Peyer's patch (tissue), 4 donors: ENCODE measurements at places on chromosomes 4 and X. TPM values are rescaled to one million over a fixed set of nuclear protein-coding genes. Genes with fewer than 3 reads are reported as not detected.

DNA sequence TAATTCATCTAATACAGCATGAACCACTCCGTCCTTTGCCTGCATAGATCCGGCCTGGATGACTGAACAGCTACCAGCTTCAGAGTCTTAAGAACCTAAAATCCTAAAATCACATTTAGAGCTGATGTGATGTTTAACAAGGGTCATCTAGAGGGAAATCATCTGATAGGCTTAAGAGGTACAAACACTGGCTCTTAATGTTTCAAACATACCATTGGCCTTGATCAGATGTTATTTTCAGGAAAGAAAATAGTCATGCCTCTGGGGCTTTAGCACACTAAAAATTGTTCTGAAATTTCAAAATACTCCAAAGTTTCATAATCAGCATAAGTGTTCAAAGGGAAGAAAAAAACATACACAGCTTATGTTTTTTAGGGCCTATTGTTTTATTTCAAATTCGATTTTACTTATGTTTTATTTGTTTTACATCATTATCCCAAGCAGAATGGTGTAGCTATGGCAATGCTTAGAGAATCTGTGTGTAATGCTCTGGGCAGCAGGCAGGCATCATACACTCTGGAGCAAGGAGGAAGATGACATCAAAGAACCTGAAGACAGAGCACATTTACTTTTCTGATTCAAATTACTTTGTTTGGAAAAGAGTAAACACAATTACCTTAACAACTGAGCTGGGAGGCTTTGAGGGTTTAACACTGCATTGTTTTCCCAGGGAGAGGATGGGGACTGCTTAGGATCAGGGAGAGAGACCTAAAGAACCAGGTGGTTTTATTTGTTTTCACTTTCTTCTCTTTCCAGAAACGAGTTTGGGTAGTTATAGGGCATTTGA lies 25.3 kb upstream of the LEF1 start:
- DNase-seq = no peak

GRCh38 chr4:174137698-174138097 lies 145.8 kb downstream of the FBXO8 start:
- no peak for DNase-seq

DNA sequence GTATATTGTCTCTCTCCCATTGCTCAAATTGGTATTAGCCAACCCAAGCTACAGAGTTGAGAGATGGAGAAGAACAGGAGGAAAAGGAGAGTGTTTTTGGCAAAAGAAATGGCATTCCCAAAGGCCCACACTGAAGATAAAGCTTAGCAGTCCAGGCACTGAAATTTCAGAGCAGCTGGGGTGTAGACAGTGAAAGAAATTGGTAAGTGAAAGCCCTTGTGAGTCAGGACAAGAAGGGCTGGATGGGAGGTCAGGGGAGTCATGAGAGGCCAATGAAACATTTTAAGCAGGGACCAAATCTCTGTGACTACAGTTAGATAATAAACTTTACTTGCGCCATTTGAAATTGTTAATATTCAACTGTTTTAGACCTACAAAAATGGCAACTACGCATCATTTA lies 177.7 kb downstream of the ADAMTS3 start:
- no peak for DNase-seq

GRCh38 chr4:38368613-38369012 lies 295.4 kb upstream of the KLF3 start:
- no peak for DNase-seq

GRCh38 chr4:116058129-116058528 lies 944.7 kb upstream of the NDST4 start:
- DNase-seq = no peak

DNA sequence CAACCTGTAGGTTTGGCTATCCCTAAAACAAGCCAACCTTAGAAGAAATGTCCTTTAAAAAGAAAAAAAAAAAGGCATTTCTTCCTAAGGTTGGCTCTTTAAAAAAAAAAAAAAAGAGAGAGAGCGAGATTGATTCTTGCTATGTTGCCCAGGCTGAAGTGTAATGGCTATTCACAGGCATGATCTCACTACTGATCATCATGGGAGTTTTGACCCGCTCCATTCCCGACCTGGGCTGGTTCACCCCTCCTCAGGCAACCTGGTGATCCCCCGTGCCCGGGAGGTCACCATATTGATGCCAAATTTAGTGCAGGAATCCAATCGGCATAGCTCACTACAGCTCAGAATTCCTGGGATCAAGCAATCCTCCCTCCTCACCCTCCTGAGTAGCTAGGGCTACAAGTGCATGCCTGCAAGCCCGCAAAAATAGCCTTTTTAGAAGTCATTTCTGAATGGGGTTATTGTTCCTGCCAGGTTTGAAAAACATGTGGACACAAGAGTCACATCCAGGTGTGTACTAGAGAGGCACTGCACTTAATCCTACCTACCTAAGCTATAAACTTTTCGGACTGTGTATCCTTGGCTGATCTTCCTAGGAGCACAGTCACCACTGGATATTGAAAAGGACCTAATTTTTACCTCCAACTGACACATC lies 61.4 kb upstream of the ZCCHC13 start:
- no peak for DNase-seq

DNA sequence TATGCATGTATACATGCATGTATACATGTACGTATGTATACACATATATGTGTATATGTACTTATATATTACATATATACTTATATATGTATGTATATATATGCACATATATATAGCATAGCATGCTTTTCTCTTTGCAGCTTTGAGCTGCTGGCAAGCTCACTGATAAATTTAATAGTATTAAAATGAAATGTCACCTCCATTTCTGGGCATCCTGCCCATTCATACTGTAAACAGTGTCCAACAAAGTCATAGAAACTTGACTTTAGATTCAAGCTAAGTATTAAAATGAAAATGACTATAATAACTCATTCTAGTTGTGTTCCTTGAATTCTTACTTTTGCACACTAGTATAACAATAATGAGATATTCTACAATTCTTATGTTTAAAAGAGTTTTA lies 163.7 kb downstream of the CFAP47 start:
- no peak for DNase-seq

GRCh38 chr4:41590591-41590990 lies 52.6 kb downstream of the LIMCH1 start:
- DNase-seq = no peak

GRCh38 chrX:63869506-63869905 lies 84.5 kb upstream of the ARHGEF9 start:
- DNase-seq = no peak

DNA sequence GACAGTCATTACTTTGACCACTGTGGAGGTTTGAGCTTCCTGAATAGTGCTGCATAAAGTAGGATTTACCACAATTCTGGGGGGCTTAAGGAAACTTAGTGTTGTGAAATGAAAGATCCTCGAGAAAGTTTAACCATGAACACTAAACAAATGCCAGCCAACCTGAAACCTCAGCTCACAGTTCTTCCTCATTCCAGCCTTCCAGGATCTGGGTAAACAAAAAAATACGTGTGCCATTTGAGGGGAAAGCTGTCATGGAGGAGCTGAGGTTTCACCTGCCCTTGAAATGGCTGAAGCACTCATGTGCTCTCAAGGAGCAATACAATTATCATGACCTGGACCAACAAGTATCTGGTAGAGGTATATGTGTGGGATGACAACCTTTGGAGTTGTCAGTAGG lies 142.7 kb downstream of the NPNT start:
- no peak for DNase-seq

DNA sequence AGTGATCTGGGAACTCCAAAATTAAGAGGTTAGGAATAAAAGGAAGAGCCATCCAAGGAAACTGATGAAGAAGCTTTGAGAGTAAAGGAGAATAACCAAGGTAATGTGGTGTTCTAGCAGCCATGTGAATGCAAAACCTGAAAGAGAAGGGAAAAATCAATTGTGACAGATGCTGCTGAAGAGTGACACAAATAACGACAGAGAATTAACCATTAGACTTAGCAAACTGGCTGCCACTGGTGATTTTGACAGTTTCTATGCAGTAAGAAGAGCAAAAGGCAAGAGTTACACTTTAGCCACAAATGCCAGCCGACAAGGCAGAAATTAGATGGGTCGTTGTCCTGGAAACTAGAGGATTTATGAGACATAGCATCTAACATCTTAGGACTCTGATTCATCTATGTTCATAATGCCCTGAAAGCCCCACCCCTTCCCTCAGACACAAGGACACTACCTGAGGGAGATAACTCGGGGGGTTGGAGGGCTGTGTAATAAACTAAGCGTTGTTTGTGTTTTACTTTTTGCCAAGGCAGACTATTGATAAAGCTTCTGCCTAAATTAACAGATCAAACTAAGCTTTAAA lies 13.0 kb upstream of the TMEM144 start:
- no peak for DNase-seq

DNA sequence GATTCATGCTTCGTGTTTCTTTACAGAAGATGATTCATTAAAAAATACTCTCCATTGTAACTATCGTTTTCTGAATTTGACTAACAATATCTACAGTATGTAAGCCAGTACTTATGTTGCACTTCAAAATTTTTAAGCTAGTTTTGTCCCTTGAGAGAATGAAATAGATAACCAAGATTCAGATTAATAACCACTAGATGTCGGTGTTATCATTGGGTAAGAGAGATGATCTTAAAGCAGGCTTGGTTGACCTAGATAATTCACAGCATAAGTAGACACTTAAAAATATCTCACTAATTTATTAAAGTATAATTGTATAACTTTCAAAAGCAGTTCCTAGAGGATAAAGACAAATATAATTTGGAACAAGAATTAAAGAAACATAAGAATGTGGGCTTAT lies 430.9 kb downstream of the C4orf33 start:
- DNase-seq = no peak

DNA sequence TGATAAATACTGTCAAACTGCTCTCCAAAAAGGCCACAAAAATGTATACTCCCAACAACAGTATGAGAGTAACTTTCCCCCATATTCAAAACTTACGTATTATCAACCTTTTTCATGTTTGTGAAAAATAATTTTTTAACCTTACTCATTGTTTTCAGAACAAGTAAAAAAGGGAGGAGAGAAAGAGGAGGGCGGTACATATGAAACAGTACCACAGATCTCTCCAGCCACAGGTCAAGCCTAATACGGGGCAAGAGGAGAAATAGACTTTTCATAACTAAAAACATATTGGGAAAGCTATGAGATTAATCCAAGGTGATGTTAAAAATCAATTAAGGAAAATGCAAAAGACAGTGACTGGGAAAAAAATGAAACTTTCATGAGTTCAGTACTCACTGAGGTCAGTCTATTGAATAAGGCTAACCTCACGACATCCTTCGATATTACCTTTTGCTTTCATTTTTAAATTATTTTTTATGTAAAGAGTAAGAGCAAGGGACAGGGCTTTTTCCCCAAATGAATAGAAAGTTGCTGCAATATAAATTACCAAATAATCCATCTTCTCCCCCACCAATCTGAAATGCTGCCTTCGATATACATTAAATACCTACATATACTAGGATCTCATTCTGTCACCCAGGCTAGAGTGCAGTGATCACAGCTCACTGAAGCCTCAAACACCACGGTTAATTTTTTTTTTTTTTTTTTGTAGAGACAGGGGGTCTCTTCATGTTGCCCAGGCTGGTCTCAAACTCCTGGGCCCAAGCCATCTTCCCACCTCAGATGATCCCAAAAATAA lies 25.3 kb downstream of the FBXW7 start:
- no peak for DNase-seq

GRCh38 chrX:70124678-70125077 lies 8.6 kb upstream of the IGBP1 start:
- DNase-seq = no peak

DNA sequence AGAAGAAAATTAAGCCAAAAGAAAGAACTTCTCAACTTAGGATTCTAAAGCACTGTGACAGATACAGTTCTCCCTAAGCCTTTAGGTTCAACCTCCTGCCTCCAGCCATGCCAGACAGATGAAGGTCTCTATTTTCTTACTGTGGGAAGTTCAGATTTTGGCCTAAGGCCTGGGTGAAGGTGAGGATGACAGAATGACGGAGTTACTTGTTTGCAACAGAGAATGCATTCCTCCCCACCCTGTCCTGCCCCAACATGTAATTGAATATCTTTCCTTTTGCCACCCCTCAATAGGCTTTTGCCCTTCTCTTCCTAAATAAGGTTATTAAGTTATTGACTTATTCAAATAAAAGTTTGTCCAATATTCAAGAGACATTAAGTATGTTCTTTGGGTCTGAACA lies 25.6 kb downstream of the SLC16A2 start:
- no peak for DNase-seq

DNA sequence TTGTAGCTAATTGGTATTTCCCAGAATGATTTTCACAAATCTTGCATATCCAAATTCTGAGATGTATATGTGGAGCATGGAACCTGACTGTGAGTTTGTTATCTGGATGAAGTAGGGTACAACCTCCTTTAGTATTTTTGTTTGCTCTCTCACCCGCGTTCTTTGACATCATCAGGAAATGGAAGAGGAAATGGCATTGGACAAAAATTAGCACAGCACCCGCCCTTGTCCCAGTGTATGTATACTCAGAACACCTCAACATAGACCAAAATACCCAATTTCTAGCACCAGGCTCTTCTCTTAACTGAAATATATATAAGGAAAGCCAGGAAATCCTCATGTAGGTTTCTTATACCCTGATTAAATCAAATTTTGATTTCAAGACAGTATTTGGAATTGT lies 6.9 kb upstream of the PGRMC2 start:
- DNase-seq = no peak

DNA sequence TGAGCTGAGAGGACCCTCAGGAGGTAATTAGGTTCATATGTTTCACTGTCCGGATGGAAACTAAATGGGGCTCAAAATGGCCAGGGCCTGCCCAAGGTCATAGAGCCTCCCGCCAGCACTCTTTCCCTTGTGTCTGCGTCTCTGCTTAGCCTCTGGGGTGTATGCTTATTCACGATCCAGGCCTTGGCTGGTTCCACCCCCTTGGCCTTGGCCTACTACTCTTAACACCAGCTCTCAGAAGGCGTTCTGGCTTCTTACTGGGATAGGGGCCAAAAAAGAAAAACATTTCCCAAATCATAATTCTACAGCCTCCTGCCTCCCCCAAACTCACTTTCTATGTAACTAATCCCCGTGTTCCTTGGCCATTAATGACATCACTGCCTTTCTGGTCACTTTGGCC lies 68.8 kb downstream of the RTL5 start:
- DNase-seq = no peak

- no peak for DNase-seq
Measured at GRCh38 chr4:121220698-121221097, 56.6 kb upstream of the TNIP3 start.

DNA sequence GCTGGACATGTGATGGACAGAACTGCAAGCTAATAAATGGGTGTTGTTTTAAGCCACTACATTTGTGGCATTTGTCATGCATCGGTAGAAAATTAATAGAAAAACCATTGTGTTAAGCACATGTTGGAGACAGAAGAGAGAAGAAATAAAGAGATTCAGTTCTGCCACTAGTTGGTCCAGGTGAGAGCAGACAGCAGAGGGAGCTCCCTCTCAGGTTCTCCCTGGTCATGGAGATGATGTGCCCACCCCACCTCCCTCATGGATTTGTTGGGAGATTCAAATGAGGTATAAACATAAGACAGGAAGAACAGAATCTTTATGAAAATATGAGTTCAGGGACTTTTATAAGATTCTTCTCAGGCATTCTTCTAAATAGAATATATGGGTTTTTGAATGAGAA lies 36.8 kb upstream of the OCIAD2 start:
- no peak for DNase-seq

Gene STOX2
- total RNA-seq = 11.1 TPM

Gene UCP1
- total RNA-seq = not detected

Gene H2BW2
- not detected for total RNA-seq

Gene PARM1
- 10.7 TPM for total RNA-seq

Gene ART3
- not detected for total RNA-seq

Gene DDIT4L
- total RNA-seq = not detected

Gene ITIH6
- total RNA-seq = not detected
